HAP-1 (cell line): ENCODE measurements at places on chromosomes 2 and 18.

DNA sequence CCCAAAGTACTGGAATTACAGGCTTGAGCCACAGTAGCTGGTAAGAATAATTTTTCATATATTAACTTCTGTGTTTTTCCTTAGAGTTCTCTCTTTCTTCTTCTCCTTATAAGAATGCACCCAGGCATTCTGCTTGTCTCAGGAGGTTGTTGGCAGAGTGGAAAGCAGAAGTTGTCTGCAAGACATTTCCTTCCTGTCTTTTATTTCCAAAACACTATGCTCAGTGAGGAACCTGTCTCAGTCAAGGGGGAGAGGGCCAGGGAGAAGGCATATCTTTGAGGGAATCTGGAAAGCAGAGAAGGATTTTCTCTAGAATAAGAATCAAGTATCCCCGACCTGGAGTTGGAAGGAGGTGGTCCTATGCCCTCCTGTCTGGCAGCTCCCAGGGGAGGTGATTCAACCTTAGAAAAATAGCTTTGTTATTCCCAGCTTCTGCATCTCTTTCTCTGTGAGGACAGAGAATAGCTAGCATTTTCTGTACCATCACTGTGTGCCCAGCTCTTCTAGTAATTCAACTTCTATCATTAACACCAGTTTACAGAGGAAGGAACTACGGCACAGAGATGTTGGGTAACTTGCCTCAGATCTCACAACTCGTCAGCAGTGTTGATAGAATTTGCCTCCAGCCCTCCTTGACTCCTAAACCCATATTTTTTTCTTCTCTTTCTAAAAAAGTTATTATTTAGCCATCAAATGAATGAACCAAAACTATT lies 3.8 kb upstream of the LPIN2 start:
- DNase-seq, result no peak

GRCh38 chr2:149152469-149152953 lies 114.0 kb downstream of the LYPD6B start:
- DNase-seq, result peak; percentile 9

DNA sequence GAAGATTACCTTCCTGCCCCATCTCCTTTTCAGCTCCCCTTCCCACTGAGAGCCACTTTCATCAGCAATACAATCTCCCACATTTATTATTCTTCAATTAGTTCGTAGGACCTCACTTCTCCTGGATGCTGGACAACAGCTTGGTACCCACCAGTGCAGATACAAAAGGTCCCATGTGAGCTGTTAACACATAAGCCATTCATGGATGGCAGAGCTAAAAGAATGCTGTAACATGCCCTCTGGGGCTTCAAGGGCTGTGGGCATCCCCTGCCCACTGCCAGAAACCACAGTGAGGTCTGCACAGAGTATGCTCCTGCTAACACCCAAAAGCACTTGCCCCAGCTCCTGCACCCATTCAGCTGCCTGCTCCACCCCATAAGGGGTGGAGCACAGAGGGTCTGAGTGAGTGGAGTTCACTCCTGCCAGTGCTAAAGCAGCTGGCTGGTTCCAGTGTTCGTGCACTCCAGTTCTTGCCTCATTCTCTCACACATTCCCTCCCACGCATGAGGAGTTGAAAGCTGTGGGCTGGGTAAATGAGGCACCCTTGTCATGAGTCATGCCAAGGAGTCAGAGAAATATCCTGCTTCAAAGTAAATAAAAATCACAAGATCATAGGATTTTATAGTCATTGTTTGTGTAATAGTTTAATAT lies 305.9 kb upstream of the TMEFF2 start:
- no peak for DNase-seq

DNA sequence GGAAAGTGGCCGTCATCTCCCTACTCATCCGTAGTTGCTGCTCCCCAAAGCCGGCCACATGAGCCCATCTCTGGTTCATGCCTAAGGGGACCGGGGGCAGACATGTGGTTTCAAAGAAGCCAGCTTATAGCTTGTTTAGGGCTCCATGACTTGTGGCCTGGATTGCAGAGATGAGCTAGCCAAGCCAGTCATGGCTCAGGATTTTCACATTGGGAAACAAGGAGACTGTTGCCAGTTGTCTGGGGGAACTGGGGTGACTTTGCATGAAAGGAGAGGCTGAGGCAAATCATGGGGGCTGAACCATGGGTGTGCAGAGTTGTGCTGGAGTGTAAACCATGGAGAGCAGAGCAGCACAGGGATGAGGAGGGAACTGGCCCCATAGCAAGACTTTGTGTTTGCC lies 183.0 kb upstream of the APCDD1 start:
- no peak for DNase-seq

- DNase-seq, result peak; percentile 81
These were observed 110.0 kb downstream of the ZNF516 start for GRCh38 chr18:76384861-76385680.

GRCh38 chr2:235709124-235709813 lies 215.4 kb downstream of the AGAP1 start:
- no peak for DNase-seq

DNA sequence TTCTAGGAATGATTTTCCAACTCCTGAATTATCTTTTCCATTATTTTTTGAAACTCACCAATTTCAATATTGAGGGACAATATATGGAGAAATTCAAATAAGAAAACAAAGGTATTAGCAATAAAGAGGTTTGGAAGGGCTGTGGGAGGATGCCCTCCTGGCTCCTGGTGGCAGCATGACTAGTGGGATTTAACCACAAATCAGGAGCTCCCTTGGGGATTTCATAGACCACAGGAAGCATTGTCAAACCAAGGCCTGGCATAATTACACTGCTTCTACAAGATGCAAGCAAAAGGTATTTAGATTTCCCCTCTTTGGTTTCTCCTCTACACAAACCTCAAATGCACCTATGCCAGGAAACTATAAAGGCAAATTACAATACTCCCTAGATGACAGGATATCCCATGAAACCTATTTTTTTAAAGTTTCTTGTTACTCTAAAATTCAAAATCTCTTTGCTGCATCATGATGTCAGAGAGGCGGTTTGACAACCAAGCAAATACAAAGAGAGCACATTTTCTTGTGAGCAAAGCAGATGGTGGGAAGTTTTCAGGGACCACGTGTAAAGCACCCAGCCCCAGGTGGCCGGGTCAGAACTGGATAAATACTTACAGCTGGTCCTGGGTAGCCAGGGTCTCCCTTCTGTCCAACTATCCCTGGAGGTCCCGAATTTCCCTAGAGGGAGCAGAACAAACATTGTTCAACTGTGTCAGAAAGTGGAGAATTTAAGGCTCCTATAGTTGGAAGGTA lies 67.9 kb downstream of the COL6A3 start:
- no peak for DNase-seq

- no peak for DNase-seq
These were observed 321.5 kb downstream of the GALNT13 start for GRCh38 chr2:154193246-154193645.

- DNase-seq, result no peak
These were observed 713.6 kb upstream of the POU3F3 start for GRCh38 chr2:104140361-104140760.

GRCh38 chr18:48827291-48828193 lies 123.2 kb downstream of the SMAD7 start:
- peak; percentile 5 for DNase-seq

GRCh38 chr18:21191596-21192307 lies 50.3 kb upstream of the GREB1L start:
- peak; percentile 85 for DNase-seq

DNA sequence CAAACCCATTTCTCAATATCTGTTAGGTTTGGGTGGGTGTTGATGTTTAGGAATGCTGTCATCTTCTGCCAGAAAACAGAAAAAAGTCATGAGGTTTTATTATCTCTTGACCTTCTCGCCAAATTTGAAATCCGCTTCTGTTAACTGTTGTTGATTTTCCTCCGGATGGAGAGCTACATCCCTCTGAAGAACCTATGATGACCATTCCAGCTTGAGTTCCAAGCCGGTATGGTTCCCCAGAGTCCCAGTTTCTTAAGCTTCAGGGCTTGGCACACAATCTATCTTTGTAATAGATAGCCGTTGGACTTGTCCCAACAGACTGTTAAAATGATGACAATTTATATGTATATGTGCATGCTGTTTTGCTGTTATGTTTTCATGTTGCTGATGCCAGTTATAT lies 1201.0 kb downstream of the LRP1B start:
- DNase-seq, result no peak

DNA sequence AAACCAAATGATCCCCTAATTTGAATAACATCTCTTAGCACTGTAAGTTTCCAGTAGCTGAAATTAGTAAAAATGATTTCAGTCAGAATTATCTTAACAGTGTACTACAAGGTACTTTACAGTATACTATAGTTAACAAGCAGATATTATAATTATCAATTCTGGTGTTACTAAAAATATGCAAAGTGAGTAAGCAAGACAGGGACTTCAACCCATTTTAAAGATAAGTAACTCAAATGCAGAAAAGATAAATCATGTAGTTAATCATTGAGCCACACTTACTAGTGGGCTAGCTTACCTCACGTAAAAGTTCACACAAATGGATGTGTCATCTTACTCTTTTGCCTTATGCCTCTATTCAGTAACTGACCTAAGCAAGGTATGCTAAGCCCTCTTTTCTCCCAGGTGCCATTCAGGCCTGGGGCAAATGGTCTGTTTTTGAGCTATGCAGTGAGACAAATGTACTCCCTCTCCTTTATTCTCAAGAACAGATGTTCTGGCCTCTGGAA lies 101.0 kb downstream of the NBAS start:
- DNase-seq, result no peak

DNA sequence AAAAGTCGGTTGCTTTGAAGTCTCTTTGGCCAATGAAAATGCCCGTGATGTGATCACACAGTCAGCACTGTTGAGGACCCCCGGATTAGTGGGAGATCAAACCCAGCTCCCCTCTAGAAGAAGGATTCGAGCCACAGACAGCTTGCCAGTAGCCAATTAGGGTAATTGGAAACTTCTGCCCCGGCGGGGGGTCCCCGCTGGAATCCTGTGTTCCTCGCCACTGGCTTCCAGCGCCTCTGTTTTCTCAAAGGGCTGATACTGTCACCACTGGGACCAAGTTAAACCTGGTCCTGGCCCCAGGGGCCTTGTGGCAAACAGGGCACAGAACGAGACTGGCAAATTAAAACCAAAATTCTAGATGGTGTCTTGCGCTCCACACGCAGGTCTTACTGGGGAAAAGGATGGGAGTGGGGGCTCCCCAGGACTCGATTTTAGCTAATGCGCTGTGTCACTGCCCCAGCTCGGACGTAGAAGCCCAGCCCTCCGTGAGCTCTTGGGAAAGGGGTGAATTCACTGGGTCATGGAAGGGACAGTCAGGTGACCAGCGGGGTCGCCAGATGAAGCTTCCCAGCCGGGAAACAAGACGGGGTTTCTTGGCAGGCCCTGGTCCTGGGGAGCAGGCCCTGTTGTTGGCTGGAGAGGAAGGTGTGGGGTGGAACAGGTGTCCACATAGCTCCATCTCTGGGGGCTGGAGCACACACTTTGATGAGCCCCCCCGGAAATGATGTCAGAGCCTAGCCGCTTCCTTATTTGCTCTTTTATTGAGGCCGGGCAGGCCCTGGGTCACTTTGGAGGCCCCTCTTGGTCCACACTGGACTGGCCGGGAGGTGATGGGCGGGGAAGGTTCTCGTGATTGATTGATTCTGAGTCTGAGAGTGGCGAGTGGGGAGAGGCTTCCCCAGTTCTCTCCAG lies 90.2 kb downstream of the SMAD7 start:
- DNase-seq, result no peak

DNA sequence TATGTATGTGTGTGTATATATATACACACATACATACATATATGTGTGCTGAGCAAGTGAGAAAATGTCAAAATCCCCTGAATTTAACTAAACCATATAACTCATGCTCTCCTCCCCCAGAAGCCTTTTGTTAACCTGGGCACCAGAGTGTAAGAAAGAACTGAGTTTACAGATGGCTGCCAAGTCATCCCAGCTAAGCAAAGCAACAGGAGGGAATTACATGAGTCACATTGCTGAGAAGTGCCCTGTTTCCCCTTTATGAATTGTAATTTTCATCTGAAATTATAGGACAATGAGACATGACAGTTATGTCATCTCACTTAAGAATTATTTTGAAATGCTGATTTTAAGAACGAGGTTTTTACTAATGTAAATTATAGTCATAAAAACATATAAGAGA lies 29.9 kb downstream of the SCN7A start:
- DNase-seq, result no peak

- DNase-seq, result no peak
These were observed 67.9 kb downstream of the DGKD start for GRCh38 chr2:233422050-233422639.

GRCh38 chr2:240212425-240213225 lies 72.2 kb upstream of the OTOS start:
- no peak for DNase-seq

DNA sequence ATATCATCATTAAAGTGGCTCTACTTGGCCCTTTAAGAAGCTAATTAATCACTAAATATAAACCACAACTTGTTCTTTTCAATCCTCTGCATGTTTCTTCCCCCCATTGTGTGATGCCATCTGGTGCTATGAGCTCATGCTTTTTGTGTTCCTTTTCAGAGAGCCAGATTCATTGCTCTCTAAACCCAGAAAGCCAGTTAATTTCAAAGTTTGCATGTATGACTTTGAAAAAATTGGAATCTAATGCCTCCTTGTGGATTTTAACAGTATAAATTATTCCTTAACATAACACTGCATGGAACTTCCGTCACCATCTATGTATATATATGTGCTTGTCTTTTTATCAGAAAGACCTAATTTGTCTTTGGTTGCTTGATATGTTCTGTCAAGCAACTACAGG lies 31.1 kb downstream of the TMEM178A start:
- peak; percentile 48 for DNase-seq

DNA sequence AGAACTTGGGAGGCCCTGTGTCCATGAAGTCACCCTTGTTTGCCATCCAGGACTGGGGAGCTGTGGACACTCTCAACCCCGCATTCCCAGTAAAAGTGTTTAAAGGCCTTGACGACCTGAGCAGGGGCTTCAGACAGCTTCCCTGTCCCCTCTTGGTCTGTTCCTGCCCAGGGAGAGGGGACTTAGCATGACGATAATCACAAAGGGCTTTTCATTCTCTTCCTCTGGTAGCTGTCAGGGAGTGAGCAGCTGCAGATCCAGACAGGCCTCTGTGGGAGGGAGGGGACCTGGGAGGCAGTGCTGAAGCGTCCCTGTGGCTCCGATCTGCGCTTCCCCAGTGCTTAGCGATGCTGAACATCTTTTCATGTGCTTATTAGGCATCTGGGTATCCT lies 77.8 kb upstream of the HS6ST1 start:
- no peak for DNase-seq

- no peak for DNase-seq
These were observed 879 bp upstream of the EPAS1 start for GRCh38 chr2:46296216-46296839.

GRCh38 chr2:164456619-164457018 lies 164.7 kb downstream of the GRB14 start:
- DNase-seq, result peak; percentile 40
